ENCODE measurements at places on chromosomes 4 and X. TPM values are rescaled to one million over a fixed set of nuclear protein-coding genes. Genes with fewer than 3 reads are reported as not detected.

- no peaks in the 10 kb centered on the region for H3K4me1 ChIP-seq
- no peak for DNase-seq
- H3K27me3 ChIP-seq, result no peaks in the 10 kb centered on the region
- H3K4me3 ChIP-seq, result no peak overlapping the region
- H3K27ac ChIP-seq, result no peak overlapping the region
Measured at GRCh38 chrX:124239911-124240310, 92.5 kb upstream of the TEX13D start.

DNA sequence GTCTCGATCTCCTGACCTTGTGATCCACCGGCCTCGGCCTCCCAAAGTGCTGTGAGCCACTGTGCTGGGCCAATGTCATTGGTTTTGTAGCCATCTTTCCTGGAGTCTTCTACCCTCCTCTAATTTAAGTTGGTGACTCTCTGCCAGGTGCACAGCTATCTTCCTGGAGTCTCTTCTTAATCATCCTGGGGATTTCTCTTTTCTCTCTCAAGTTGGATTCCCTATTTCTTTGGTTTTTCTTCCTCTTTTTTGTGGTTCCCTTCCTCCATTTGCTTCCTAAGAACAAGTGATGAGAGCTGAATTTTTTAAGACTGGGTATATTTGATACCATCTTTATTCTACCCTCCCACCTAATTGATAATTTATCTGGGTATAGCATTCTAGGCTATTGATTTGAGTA is 113.8 kb downstream of the SYNPO2 start:
- DNase-seq, result no peak
- H3K27me3 ChIP-seq, result no peaks in the 10 kb centered on the region
- no peak overlapping the region for H3K27ac ChIP-seq
- no peaks in the 10 kb centered on the region for H3K36me3 ChIP-seq

DNA sequence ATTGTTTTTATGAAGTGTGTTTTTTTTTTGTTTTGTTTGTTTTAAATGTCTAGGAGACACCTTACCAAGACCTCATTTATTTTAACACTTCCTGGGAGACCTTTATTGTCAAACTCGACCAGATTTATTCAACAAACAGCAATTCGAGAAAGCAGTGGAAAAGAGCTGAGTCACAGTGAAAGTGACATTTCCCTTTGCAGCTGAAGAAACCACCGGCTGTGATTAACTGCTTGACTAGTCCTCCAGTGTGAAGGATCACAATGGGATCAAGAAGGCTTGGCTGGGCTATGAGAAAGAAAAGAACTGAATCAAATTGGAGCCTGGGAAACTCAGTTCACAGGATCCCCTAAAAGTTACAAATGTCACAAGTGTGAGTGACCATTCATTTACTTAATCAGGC is 11.9 kb upstream of the ADH7 start:
- no peaks in the 10 kb centered on the region for H3K36me3 ChIP-seq
- no peak overlapping the region for H3K27ac ChIP-seq
- no peaks in the 10 kb centered on the region for H3K4me1 ChIP-seq
- no peaks in the 10 kb centered on the region for H3K27me3 ChIP-seq
- H3K4me3 ChIP-seq, result no peak overlapping the region

DNA sequence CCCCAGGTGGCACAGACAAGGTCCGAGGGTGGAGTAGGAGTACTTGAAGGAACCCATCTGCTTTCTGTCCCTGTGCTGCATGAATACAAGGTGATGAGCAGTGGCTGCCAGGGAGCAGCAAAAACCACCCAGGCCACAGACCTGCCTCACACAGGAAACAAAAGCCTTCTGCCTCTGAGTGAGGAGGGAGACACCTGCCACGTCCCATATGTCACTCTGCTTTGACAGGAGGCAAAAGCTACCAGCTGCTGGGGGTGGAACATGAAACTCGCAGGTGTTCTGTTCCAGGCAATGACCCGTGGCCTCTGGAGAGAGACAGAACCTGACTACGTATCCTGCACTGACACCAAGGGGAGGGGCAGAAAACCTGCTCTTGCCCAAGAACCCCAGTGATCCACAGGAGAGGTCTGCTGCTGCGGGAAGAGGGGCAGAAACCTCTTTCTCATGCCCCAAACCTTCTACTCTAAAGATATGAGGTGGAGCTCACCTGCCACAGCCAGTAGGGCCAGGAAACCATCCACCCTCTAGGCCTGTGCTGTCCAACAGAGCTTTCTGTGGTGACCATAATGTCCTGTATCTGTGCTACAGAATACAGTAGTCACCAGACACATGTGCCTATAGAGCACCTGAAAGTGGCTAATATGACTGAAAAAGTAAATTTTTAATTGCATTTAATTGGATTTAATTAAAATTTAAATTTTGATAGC is 172.9 kb downstream of the PRDM5 start:
- H3K4me3 ChIP-seq, result no peak overlapping the region
- no peak for DNase-seq
- no peaks in the 10 kb centered on the region for H3K36me3 ChIP-seq
- H3K27me3 ChIP-seq, result no peaks in the 10 kb centered on the region
- H3K4me1 ChIP-seq, result no peaks in the 10 kb centered on the region

- H3K4me1 ChIP-seq, result peaks cover 10% of the 10 kb centered on the region
- H3K36me3 ChIP-seq, result no peaks in the 10 kb centered on the region
- no peaks in the 10 kb centered on the region for H3K27me3 ChIP-seq
- no peak overlapping the region for H3K4me3 ChIP-seq
- no peak overlapping the region for H3K27ac ChIP-seq
Measured at GRCh38 chr4:1647432-1647831, 36.7 kb downstream of the FAM53A start.

DNA sequence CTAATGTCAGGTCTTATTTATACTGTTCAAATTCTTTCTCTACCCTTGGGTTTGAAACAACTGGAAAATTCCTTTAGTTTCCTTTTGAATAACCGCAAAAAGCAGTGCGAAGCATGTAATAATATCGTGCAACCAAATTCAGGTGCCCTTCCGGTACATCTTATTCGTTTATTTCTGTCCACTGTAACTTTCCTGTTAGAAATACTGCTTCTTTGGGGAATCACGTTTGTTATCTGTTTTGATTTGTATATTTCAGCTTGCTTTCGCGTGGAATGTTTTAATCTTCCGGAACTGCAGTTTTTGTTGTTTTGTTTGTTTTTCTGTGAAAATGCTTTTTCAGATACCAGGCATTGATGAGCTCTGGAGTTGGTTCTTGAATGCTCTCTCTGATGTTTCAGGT is 85.7 kb upstream of the HPRT1 start:
- no peaks in the 10 kb centered on the region for H3K36me3 ChIP-seq
- DNase-seq, result no peak
- peak overlapping the region; percentile 80 for H3K27ac ChIP-seq
- no peaks in the 10 kb centered on the region for H3K27me3 ChIP-seq
- peak overlapping the region; percentile 59 for H3K4me3 ChIP-seq
- peaks cover 18% of the 10 kb centered on the region for H3K4me1 ChIP-seq

GRCh38 chr4:153022241-153022715 is 86.2 kb downstream of the FHDC1 start:
- peaks cover 13% of the 10 kb centered on the region for H3K4me1 ChIP-seq
- DNase-seq, result no peak
- no peak overlapping the region for H3K27ac ChIP-seq
- no peak overlapping the region for H3K4me3 ChIP-seq

GRCh38 chrX:18687856-18688495 is 16.1 kb upstream of the RS1 start:
- H3K4me3 ChIP-seq, result no peak overlapping the region
- no peak for DNase-seq
- H3K27ac ChIP-seq, result no peak overlapping the region
- H3K4me1 ChIP-seq, result no peaks in the 10 kb centered on the region
- H3K36me3 ChIP-seq, result no peaks in the 10 kb centered on the region
- H3K27me3 ChIP-seq, result no peaks in the 10 kb centered on the region

DNA sequence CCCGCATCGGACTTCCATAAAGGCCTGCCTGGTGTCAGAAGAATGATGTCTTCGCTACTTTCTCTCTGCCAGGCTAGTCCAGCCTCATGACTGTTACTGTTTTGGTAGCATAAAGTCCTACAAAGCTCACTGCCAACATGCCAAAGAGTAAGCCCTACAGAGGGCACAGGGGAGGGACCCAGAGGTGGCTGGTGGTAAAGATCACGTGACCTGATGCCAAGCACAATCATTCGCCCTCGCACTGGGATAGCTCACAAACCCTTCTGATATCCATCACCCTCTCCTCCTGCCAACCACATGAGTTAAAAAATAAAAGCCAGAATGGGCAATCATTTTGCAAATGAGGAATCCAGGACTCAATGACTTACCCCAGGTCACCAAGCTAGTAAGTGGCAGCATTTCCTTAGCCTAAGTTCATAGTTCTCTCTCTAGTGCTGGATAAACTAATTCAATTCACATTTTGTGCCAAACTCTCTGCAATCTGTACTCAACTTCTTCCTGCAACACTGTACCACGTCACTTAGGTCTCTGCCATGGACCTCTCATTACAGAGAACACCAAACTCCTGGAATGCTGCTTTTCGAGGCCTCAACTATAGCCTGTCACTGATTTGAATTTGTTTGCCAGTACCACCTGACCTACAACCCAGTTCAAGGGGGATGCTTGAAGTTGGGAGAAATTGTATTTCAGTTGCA is 178.1 kb downstream of the SH3KBP1 start:
- no peaks in the 10 kb centered on the region for H3K36me3 ChIP-seq
- H3K4me3 ChIP-seq, result no peak overlapping the region
- DNase-seq, result no peak
- no peaks in the 10 kb centered on the region for H3K4me1 ChIP-seq
- H3K27me3 ChIP-seq, result no peaks in the 10 kb centered on the region
- no peak overlapping the region for H3K27ac ChIP-seq

GRCh38 chr4:114606245-114606644 is 7.6 kb downstream of the UGT8 start:
- H3K4me3 ChIP-seq, result no peak overlapping the region
- no peaks in the 10 kb centered on the region for H3K4me1 ChIP-seq
- no peak for DNase-seq
- no peaks in the 10 kb centered on the region for H3K27me3 ChIP-seq

DNA sequence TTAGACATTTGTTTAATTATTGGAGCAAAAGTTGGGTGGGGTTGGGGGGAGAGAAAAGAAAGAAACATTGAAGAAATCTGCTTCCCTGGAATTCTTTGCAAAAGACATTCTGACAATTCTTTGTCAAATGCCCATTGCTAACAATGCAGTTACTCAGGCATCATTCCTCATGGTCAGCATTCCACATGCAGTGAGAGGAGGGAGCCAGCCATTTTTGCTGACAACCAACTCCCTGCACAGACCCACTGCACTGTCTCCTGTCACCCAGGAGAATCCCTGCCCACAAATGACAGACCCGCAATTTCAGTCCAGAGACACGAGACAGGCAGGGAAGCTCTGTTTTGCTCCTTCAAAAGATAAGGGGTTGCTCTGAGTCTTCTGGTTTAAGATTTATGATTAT is 985.1 kb upstream of the SLIT2 start:
- no peaks in the 10 kb centered on the region for H3K4me1 ChIP-seq
- no peak for DNase-seq
- H3K36me3 ChIP-seq, result no peaks in the 10 kb centered on the region
- H3K27ac ChIP-seq, result no peak overlapping the region
- H3K27me3 ChIP-seq, result no peaks in the 10 kb centered on the region
- no peak overlapping the region for H3K4me3 ChIP-seq

DNA sequence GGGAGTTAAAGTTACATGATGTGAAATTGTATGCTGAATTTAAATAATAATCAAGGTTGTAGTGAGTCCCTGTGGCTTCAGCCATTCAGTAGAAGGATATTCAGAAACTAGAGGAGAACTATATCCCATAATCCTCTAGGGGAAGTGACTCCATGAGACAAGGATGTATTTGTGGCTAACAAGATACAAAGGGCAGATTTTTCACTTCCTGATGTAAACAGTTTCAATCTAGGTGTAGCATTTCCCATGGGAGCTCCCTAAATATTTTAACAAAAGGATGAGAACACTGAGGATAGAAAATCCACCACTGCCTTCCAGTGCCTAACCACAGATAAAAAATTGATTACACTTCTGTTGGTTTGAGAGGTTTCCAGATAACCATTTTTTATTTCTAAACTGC is 435.4 kb upstream of the TENM3 start:
- no peaks in the 10 kb centered on the region for H3K27me3 ChIP-seq
- no peak overlapping the region for H3K4me3 ChIP-seq
- no peaks in the 10 kb centered on the region for H3K4me1 ChIP-seq
- no peak overlapping the region for H3K27ac ChIP-seq
- no peak for DNase-seq

- no peaks in the 10 kb centered on the region for H3K36me3 ChIP-seq
- no peaks in the 10 kb centered on the region for H3K4me1 ChIP-seq
- no peak overlapping the region for H3K27ac ChIP-seq
- peak; percentile 31 for DNase-seq
- H3K27me3 ChIP-seq, result no peaks in the 10 kb centered on the region
Measured at GRCh38 chr4:16122784-16123183, 39.0 kb upstream of the PROM1 start.

DNA sequence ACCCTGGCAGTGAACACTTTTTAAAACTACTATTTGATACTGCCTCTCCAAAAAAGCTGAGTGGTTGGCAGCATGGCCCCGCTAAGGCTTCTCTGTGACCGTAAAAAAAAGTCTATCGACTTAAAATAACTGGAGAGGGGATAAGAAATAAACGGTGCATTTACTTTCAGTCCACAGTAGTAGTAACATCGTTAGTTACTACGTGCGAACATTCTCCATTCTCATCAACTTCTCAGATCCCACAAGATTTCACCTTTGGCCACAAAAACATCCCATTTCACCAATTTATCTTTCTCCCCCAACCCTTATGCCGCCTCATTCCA is 524 bp upstream of the EXOSC9 start:
- H3K27ac ChIP-seq, result peak overlapping the region; percentile 87
- DNase-seq, result no peak
- H3K27me3 ChIP-seq, result no peaks in the 10 kb centered on the region
- H3K4me3 ChIP-seq, result peak overlapping the region; percentile 58
- H3K4me1 ChIP-seq, result peaks cover 12% of the 10 kb centered on the region

DNA sequence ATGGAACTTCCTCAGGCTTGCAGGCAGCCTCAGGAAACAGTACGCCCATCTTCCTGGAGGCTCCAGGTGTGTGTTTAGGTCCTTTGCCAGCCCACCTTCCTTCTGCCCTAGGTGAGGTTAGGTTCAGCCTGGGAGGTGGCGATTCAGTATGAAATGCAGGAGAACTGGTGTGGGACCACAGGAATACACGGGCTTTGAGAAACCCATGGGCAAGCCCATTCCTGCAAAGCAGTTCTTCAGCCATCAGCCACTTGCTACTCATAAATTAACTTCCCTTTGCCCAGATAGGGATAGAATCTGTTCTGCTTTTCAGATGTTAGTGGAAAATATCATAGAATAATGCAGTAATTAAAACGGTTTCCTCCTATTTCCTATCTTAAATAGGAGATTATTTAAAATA is 32.2 kb downstream of the TBC1D14 start:
- no peaks in the 10 kb centered on the region for H3K36me3 ChIP-seq
- no peak for DNase-seq
- peaks cover 43% of the 10 kb centered on the region for H3K4me1 ChIP-seq
- peak overlapping the region; percentile 71 for H3K27ac ChIP-seq
- no peaks in the 10 kb centered on the region for H3K27me3 ChIP-seq
- H3K4me3 ChIP-seq, result no peak overlapping the region

The USP51 gene
- total RNA-seq, result 1.7 TPM

The RBM47 gene
- 61.1 TPM for total RNA-seq

The PFKFB1 gene
- not detected for total RNA-seq

The DRD5 gene
- total RNA-seq, result not detected

The ASB5 gene
- total RNA-seq, result 5.9 TPM

The MTTP gene
- not detected for total RNA-seq

The RAB41 gene
- total RNA-seq, result not detected

The FRMPD4 gene
- not detected for total RNA-seq

The MAGEB2 gene
- total RNA-seq, result not detected

The GAK gene
- total RNA-seq, result 89.1 TPM

The VAMP7 gene
- total RNA-seq, result 22.3 TPM

The FAM47E gene
- total RNA-seq, result 0.49 TPM

All from vagina (tissue), 2 donors.